ENCODE measurements at places on chromosomes 4 and X. TPM values are rescaled to one million over a fixed set of nuclear protein-coding genes. Genes with fewer than 3 reads are reported as not detected.

GRCh38 chr4:1775731-1776500 is 17.2 kb upstream of the FGFR3 start:
- H3K4me3 ChIP-seq: no peak overlapping the region
- H3K4me1 ChIP-seq: peaks cover 49% of the 10 kb centered on the region
- H3K27ac ChIP-seq: no peak overlapping the region
- DNase-seq: no peak

DNA sequence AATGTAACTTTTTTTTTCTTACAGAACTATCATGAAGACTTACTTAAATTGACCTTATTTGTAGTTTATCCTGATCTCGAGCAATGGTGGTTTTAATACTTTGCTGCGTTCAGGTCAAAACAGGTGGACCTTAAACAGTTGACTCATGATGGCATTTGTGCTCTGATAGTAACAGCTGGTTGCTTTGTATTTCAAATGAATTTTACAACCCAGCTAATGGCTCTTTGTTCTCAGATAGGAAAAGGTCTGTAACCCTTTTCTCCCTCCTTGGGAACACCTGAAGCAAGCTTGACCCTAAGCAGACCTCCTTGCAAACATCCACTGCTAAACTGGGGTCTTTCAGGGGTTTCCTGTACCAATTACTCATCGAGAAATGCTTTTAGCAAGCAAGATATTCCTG is 79.2 kb downstream of the F11 start:
- H3K27me3 ChIP-seq: no peaks in the 10 kb centered on the region

The SLC10A7 gene
- polyA plus RNA-seq: 8.5 TPM

DNA sequence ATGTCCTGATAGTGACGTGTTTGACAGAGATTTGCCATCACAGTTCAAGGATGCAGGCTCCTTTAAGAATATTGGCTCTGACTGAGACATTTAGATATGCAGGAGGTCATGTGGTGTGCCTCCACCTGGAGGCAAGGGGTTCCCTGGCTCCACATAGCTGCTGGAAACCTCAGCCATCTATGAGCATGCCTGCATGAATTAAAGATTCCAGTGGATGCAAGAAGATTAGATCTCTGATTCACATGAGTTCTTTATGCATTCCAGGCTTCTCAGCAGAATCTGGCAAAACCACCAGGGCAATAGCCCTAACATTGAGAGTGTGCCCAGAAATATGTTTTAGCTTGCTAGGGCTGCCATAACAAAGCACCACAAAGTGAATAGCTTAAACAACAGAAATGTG is 298.5 kb upstream of the AADAT start:
- no peak overlapping the region for H3K4me3 ChIP-seq
- no peak overlapping the region for H3K27ac ChIP-seq
- no peaks in the 10 kb centered on the region for H3K27me3 ChIP-seq
- no peaks in the 10 kb centered on the region for H3K36me3 ChIP-seq
- no peak for DNase-seq

- H3K4me3 ChIP-seq: no peak overlapping the region
- no peak for DNase-seq
- H3K27ac ChIP-seq: no peak overlapping the region
- H3K4me1 ChIP-seq: no peaks in the 10 kb centered on the region
Measured at GRCh38 chr4:139241086-139241783, 38.8 kb downstream of the MGARP start.

DNA sequence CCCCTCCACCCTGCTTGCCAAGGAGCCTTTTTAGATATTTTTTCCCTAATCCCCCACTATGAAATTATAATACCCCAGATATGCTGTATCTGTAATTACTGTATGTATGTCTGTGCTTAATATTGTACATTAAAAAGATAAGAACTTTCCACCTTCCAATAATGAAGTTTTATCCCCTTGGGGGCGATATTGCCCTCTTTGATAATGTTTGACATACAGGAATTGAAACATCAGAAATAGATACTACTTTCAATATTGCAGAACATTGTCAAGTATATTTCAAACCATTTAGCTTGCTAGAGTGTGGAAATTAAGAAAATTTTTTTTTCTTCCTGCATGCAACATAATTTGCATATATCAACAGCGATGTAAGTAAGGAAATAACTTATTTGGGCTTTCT is 58.9 kb downstream of the NAF1 start:
- no peaks in the 10 kb centered on the region for H3K36me3 ChIP-seq
- no peak overlapping the region for H3K27ac ChIP-seq
- H3K27me3 ChIP-seq: no peaks in the 10 kb centered on the region
- H3K4me3 ChIP-seq: no peak overlapping the region
- no peaks in the 10 kb centered on the region for H3K4me1 ChIP-seq

The HSFX1 gene
- polyA plus RNA-seq: 3.1 TPM

DNA sequence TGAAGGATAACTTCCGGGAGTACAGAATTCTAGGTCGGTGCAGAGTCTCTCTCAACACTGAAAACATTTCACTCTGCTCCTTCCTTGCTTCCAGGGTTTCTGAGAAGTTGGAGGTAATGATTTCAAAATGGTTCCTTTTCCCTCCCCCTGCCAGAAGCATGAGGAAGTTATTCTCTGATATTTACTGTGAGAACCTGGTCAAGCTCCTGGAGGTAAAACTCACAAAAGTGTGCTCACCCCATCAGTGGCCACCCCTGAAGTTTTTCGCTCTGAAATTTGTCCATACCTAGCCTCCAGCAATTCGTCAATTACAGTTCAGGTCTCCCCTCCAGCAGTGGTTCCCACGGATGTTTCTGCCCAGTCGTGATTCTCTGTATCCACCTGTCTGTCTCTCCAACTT is 16.2 kb upstream of the MECP2 start:
- no peaks in the 10 kb centered on the region for H3K27me3 ChIP-seq
- no peak for DNase-seq
- H3K4me3 ChIP-seq: no peak overlapping the region
- no peaks in the 10 kb centered on the region for H3K4me1 ChIP-seq
- no peaks in the 10 kb centered on the region for H3K36me3 ChIP-seq

The RADX gene
- polyA plus RNA-seq: 8.5 TPM

DNA sequence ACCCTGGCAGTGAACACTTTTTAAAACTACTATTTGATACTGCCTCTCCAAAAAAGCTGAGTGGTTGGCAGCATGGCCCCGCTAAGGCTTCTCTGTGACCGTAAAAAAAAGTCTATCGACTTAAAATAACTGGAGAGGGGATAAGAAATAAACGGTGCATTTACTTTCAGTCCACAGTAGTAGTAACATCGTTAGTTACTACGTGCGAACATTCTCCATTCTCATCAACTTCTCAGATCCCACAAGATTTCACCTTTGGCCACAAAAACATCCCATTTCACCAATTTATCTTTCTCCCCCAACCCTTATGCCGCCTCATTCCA is 524 bp upstream of the EXOSC9 start:
- H3K36me3 ChIP-seq: peaks cover 26% of the 10 kb centered on the region
- peaks cover 13% of the 10 kb centered on the region for H3K4me1 ChIP-seq
- no peak for DNase-seq
- peak overlapping the region; percentile 94 for H3K27ac ChIP-seq
- no peaks in the 10 kb centered on the region for H3K27me3 ChIP-seq
- peak overlapping the region; percentile 90 for H3K4me3 ChIP-seq

DNA sequence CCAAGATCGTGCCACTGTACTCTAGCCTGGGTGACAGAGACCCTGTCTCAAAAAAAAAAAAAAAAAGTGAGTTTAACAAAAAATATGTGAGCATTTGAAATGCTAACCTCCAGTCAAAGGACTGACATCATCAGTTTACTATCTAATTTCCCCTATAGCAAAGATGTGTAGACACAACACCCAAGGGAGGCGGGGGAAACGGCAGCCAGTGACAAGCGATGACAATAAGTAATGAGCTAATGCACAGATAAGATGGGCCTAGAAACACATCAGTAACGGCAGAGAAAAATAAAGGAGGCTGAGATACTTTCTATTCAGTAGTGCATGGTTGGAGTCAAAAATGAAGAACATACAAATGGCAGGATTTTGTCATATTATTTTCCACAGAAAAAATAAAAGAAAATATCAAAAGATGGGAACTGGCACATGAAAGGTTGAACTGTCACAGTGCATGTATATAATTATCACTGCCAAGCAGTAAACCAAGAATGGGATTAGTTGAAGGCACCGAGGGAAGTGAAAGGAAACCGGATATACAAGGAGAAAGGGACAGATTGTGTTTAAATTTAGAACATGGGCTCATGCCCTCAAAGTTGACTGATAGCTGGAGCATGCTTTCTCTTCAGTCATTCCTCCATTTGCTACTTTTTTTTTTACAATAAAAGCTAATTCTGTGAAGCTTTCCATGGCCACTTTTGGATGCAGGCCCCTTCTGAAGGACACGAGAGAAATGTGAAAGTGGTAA is 41.8 kb downstream of the IGFBP7 start:
- H3K27ac ChIP-seq: no peak overlapping the region
- H3K4me3 ChIP-seq: no peak overlapping the region
- DNase-seq: no peak
- H3K36me3 ChIP-seq: no peaks in the 10 kb centered on the region
- peaks cover 2% of the 10 kb centered on the region for H3K4me1 ChIP-seq

The NDP gene
- polyA plus RNA-seq: 0.54 TPM

The MAGEC3 gene
- 0.12 TPM for polyA plus RNA-seq

The KLKB1 gene
- polyA plus RNA-seq: 2.8 TPM

DNA sequence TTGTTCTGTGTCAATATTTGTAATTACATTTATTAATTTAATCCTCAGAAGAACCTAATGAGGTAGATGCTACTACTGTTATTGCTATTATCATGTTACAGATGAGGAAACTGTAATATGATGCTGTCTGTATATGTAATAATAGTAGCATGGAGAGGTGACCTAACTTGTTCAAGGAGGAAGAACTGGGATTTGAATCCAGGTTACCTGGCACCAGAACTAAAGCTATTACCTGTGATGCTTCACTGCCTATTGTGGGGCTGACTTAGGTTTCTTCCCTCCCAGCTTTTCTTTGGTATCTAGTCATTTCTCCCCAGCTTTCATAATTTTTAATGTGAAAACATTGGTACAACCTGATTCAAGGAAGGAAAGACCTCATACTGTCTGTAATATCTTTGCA is 43.6 kb downstream of the RAPGEF2 start:
- H3K36me3 ChIP-seq: no peaks in the 10 kb centered on the region
- no peak for DNase-seq
- no peak overlapping the region for H3K4me3 ChIP-seq

DNA sequence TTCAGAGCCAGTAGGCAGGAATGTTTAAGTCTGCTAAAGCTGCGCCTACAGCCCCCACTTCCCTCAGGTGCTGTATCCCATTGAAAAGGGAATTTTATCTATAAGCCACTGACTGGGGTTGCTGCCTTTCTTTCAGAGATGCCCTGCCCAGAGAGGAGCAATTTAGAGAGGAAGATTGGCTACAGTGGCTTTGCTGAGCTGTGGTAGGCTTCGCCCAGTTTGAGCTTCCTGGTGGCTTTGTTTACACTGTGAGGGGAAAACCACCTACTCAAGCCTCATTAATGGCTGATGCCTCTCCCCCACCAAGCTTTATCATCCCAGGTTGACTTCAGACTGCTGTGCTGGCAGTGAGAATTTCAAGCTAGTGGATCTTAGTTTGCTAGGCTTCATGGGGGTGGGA is 67.7 kb upstream of the PRDM5 start:
- no peak overlapping the region for H3K4me3 ChIP-seq
- H3K27ac ChIP-seq: no peak overlapping the region
- H3K36me3 ChIP-seq: no peaks in the 10 kb centered on the region
- no peaks in the 10 kb centered on the region for H3K4me1 ChIP-seq

The POU3F4 gene
- not detected for polyA plus RNA-seq

The SCML1 gene
- 14.1 TPM for polyA plus RNA-seq

GRCh38 chr4:96504386-96504785 is 664.5 kb downstream of the PDHA2 start:
- no peak for DNase-seq
- H3K4me3 ChIP-seq: no peak overlapping the region
- H3K27me3 ChIP-seq: no peaks in the 10 kb centered on the region
